ENCODE measurements at places on chromosomes 5 and 9.

DNA sequence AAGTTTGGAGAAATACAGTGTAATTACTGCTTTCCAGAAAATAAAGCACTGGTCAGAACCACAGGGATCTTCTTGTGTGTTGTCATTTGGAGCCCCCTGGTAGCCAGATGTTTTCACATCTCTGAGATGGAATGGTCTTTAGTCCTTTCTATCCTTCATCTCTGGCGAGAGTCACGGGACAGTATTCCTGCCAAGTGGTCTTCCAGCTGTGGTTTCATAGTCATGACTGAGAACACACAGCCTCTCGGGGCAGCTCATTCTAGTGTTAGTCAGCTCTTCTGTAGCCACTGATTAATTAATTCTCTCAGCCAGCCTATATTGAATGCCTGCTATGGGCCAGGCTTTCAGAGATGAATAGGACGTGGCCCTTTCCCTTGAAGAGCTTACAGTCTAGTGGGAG is 34.1 kb downstream of the HMGXB3 start:
- DNase-seq = no peak

- no peak for DNase-seq
These were observed 24.4 kb upstream of the ARSI start for GRCh38 chr5:150327139-150327538.

DNA sequence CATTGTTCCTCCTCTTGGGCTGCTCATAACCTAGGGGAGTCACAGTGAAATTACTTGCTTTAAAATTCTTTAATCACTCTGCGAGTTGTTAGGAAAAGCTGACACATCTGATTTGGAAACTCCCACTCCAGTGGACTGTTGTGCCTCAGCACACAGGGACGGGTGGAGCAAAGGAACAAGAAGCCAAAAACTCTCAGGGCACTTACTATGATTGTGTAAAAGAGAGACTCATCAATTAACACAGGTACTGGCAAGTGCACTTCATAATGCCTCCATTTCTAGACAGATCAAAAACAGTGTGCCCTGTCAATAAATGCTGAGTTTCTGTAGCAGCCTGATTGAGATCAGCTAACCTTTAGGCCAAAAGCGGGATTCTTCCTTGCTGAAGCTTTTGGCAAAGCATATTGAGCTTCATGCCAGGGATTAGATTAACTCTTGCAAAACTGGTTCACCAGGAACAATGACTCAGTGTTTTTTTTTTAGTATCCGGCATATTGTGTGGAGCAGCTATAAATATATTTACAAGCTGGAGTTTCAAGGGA is 55.9 kb downstream of the TMC1 start:
- no peak for DNase-seq

DNA sequence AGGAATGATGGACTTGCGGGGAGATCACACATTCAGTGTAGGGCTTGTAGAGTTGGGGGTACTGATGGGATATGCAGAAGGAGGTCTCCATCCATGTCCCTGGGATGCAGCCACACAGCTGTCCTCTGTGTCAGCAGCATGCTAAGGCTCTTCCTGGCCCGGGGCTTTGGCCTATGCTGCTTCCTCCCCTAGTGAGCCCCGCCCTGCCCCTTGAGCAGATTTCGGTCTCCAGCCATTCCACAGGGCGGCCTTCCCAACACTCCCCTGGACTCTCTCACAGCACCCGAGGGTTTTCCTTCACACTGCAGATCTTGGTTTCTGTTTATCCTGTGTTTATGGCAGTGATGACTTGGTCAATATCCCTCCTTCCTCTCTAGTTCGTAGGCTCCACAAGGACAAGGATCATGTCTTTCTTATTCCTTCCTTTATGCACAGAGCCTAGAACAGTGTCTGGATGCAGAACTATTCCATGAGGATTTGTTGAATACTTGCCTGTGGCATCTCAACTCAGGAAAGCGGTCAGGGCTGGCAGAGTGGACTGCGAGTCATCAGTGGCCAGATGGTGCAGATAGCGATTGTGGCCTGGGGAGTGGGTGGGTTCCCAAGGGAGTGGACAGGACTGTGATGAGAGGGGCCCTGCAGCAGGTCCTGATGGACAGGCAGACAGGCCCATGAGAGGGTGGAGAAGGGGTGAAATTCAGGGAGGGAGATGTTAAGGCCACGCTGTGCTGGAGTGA is 114.2 kb downstream of the RGS3 start:
- DNase-seq = no peak

DNA sequence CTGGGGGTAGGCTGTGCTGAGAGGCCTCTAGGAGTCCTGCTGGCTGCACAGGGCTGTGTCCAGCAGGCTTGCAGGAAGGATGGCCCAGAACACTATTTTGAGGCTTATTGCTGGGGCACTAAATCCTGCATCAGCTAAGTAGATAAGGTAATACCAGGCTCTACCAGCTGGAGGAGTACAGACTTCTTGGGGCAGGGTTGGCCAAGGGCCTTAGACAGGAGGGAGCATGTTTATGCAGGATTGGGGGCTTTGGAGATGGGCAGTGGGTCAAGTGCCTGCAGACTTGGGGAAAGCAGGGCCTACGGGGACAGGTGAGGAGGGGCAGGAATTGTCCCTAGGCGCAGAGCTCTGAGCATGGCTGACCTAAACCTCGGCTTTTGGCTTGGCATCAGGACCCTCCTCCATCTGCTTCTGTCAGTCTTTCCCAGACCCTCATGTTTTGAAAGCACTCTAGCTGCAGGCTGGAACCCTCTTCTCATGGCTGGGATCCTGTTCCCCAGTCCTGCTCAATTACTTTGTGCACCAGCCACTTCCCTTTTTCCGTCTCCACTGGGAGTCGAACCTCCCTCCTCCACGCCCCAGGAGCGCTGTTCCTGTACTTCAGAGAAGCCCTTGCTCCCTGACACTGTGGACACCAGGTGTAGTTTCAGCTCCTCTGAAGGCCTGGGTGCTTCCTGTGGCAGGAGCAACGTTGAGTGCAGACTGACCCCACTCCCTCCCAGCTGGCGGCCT is 61.0 kb upstream of the SPTLC1 start:
- no peak for DNase-seq

- DNase-seq = no peak
These were observed 533.5 kb downstream of the ZNF608 start for GRCh38 chr5:124212934-124213333.

- DNase-seq = no peak
These were observed 250.5 kb downstream of the NR2F1-AS1 start for GRCh38 chr5:93330506-93330905.

- DNase-seq = no peak
These were observed 98.0 kb downstream of the SLIT3 start for GRCh38 chr5:169202969-169203368.

GRCh38 chr5:58800861-58801540 is 218.1 kb downstream of the RAB3C start:
- no peak for DNase-seq

Data from CD4-positive, alpha-beta T cell treated with Interferon gamma for 1 hour (primary cell).